ENCODE measurements at places on chromosomes 3 and 15.

GRCh38 chr15:62606376-62607113 lies 436.0 kb upstream of the TPM1 start:
- no peak for DNase-seq

GRCh38 chr3:120642368-120642948 lies 39.6 kb downstream of the HGD start:
- DNase-seq = no peak

GRCh38 chr3:166275024-166275390 lies 437.8 kb upstream of the BCHE start:
- DNase-seq = no peak

GRCh38 chr3:151933234-151933853 lies 59.9 kb downstream of the SUCNR1 start:
- no peak for DNase-seq

DNA sequence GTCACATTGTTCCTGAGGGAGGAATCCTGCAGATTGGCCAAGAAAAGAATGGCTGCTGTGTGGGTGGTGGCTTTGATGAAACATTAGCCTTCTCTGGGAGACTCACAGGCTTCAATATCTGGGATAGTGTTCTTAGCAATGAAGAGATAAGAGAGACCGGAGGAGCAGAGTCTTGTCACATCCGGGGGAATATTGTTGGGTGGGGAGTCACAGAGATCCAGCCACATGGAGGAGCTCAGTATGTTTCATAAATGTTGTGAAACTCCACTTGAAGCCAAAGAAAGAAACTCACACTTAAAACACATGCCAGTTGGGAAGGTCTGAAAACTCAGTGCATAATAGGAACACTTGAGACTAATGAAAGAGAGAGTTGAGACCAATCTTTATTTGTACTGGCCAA lies 6.1 kb downstream of the PTX3 start:
- no peak for DNase-seq
